ENCODE measurements at places on chromosomes 3 and 15.

- no peak for DNase-seq
These were observed 250.8 kb upstream of the THBS1 start for GRCh38 chr15:39330061-39330460.

DNA sequence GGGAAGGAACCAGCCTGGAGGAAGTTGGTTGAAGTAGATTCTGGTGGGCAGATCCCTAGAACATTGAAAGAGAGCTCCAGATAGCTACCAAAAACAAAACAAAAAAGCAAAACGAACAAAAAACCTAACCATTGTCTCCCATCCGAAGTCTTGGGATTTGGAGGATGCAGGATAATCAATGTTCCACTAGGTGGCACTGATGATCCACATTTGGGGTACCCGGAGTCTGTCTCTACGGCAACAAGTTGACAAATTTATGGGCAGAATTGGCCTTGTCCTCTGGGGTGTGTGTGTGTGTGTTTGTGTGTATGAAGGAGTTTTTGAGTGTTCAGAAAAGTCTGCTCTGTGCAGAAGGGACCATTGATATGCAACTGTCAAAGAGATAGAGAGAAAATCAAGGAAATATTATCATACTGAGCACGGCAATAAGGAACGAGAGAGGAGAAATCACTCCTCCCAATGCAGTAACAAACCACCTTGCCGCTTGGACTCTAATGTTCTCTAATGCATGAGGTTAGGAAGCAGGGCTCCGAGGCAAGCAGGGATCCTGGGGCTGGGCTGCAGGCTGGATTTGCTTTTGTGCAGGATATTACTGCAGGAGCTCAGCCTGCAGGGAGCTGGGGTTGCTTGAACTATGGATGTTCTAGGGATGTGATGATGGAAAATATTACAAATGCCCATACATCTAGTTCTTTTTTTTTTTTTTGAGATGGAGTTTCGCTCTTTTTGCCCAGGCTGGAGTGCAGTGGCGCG lies 59.8 kb upstream of the KLHL25 start:
- DNase-seq: peak; percentile 61

DNA sequence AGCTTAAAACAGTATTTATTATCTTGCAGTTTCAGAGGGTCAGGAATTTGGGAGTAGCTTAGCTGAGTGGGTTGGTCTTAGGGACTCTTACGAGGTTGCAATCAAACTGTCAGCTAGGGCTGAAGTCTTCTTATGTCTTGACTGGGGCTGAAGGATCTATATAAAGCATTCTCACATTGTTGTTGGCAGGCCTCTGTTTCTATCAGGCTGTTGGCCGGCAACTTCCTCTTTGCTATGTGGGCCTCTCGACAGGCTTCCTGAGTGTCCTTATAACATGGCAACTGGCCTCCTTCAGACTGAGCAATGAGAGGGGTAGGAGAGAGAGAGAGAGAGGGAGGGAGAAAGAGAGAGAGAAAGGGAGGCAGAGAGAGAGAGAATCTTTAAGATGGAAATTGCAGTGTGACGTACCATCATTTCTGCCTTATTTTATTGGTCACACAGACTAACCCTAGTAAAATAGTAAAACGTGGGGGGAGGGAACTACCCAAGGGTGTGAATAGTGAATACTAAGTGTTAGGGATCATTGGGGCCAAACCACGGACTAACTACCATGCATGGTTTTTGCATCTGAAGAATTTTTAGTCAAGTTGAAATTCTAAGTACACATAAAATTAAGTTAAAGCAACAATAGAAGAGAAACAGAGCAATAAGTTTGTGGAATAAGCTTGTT lies 16.1 kb downstream of the FGF7 start:
- no peak for DNase-seq

GRCh38 chr3:30035935-30036567 lies 570.4 kb upstream of the TGFBR2 start:
- DNase-seq: no peak

DNA sequence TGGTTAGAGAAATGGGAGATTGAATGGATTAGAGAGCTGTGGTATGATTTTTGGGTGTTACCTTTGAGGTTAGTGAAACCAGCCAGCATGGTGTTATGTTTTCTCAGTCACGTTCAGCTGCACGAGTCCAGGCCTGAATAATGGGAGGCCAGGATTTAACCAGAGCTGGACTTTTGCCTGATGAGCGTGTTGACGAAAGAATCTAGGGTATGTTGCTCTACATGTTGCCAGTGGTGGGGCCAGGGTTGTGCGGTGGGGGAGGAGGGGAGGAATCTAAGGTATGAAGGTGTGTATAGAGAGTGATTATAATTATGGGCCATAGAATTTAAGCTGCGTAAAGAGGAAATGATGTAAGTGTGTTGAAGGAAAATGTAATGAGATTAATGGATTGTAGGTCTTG lies 22.8 kb downstream of the MINDY2 start:
- DNase-seq: peak; percentile 99

DNA sequence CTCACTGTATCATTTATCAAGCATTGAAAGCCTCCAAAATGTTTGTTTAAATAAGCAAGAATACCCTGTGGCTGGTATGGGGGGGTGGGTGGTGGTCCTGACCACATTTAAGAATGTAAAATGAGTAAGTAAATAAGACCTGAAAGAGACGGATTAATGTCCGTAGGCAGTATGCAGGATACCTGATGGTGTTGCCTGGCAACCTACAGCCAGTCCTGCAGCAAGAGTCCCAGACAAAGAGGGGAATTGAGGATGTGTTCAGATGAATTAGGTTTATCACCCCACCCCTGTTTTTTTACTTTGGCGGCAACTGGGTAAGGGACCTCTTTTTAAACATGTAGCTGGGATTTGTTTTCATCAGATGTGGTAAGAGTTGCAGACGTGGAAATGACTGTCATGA lies 99.8 kb upstream of the BFSP2 start:
- no peak for DNase-seq

DNA sequence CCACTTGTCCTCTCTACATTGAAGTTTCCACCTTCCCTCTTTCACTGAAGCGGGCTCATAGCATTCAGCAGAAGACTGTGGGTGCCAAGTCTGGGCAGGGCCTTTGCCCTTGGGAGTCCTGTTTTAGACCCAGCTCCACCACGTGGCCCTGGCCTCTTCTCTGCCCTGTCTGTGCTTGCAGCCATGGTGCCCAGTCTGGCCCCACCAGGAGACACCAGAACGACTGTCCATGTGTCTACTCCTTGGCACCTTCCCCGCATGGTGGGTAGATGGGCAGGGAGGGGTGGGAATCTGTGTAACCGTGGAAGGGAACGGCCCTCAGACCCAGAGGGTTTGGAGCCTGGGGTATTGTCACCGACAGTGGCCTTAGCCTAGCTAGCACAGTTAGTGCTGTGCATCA lies 17.9 kb upstream of the EMC3 start:
- DNase-seq: no peak

DNA sequence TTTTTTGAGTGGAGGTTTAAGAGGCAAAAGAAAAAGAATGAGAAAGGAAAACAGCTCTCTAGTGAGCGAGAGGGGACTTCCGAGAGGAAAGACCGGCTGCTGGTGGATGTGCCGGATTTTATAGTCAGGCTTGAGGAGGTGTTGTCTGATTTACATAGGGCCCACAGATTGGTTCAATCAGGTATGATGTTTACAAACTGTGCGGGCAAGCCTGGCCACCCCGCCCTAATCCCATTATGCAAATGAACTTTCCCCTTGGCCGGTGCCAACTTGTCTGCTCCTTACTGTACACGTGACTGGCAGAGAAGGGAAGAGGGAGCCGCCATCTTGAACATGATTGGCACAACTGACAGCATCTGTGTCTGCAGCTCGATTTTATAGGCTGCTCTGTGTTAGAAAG lies 44.7 kb downstream of the FAM43A start:
- DNase-seq: peak; percentile 89

GRCh38 chr3:66021731-66022131 lies 17.0 kb downstream of the MAGI1 start:
- DNase-seq: peak; percentile 87

DNA sequence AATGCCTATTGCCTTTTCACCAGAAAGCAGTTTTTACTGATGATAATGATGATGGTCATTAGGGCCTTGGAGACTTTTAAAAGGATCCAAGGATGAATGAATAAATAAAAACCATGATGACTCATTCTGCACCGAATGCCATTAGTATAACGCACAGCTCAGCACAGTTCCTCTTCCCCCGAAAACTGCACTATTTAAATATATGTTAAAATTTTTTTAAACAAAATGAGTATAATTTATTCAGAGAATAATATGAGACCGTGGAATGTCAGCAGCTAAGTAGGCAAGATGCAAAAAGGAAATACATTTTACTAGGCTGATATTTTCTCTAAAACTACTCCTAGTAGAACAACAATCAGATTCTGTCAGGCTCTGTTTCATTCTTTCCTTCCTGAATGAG lies 83.4 kb upstream of the NANOGP8 start:
- peak; percentile 63 for DNase-seq

- peak; percentile 73 for DNase-seq
These were observed 2.1 kb downstream of the ATP11B start for GRCh38 chr3:182795389-182795782.

DNA sequence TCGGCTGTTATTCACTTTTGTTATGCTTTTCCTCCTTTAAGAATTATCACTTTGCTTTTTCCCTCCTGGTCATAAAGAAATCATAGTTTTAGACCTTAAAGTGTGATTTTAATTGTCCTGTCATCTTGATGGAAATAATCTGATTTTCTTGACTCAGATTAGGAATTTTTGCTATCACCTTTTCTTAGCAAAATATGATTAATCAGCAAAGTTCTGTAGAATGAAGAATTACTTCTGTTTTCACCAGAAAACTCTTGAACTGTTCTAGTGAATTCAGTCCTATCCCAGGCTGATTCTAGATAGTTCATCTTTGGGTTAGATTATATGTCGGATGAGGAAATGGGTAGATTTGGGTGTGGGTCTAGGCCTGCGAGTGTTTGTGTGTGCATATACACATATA lies 12.2 kb downstream of the CMSS1 start:
- no peak for DNase-seq

DNA sequence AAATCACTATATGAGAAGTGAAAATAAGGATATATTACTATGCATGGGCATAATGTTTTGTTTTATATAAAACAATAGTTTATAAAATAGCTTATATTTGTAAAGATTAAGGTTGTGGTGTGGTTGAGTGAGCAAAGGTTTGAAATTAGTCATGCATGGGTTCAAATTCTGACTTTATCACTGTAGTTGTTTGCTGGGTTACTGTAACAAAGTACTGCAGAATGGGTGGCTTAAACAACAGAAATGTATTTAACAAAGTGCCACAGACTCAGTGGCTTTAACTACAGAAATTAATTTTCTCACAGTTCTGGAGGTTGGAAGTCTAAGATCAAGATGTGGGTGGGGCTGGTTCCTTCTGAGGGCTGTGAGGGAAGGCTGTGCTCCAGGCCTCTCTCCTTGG lies 184.8 kb upstream of the THRB start:
- DNase-seq: no peak

- DNase-seq: peak; percentile 39
These were observed 125.6 kb upstream of the ROPN1 start for GRCh38 chr3:124117486-124117885.

DNA sequence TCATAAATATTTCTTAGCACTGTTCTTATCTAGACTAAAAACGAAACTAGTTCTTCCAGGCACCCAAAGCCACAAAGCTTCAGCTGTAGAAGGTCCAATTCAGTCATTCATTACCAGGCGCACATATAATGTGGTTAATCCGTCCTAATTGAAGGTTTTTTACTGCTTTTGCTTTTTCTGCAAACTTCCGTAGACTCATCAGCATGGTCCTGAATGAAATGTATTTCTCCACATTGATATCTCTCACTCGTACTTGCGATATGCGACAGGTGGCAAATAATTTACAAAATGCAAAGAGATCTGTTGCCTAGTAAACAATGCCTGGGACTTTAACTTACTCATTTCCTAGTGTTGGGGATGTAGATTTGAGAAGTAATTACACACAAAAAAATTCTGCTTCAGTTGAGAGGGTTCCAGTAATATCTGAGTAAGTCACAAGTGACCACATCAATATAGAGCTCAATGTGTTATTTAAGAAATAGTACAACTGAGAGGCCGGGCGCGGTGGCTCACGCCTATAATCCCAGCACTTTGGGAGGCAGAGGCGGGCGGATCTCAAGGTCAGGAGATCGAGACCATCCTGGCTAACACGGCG lies 75.0 kb upstream of the MBNL1 start:
- no peak for DNase-seq

DNA sequence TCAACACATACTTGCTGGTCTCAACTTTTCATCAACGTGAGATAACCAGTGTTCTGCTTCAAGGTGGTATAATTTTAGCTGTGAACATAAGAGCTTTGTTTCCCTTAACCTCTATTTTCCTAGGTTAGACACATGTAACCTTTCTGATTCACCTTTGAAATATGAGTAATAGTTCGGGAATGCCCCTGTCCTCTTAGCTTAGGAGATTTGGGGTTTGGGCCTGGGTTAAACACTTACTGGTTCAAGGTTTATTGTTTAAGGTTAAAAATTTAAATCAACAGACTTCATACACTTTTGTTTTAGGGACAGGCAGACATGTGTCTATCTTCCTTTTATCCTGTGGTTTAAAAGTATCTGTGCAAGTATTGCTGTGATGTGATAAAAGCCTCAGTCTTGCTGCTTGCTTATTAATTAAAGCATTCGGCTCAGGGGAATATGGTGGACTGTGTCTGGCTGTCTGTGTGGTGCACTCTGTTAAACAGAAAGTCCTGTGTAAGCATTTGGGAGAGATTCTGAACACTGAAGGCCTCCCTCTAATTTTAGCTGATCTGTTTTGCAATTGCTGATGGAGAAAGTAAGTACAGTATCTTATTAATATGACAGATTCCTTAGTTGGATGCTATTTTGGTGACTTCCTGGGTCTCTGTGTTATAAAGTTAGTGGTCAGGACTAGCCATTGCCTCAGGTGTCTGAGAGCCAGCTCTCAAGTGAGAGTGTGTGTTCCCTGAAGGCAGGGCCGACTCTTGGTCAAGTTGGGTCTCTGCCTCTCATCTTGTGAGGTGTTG lies 81.8 kb downstream of the USP13 start:
- DNase-seq: peak; percentile 46

- DNase-seq: no peak
These were observed 1011.8 kb upstream of the GBE1 start for GRCh38 chr3:82773207-82773606.

- no peak for DNase-seq
These were observed 2.5 kb downstream of the PRKAR2A start for GRCh38 chr3:48845170-48845569.

- no peak for DNase-seq
These were observed 14.5 kb upstream of the RBSN start for GRCh38 chr3:15113471-15113870.

DNA sequence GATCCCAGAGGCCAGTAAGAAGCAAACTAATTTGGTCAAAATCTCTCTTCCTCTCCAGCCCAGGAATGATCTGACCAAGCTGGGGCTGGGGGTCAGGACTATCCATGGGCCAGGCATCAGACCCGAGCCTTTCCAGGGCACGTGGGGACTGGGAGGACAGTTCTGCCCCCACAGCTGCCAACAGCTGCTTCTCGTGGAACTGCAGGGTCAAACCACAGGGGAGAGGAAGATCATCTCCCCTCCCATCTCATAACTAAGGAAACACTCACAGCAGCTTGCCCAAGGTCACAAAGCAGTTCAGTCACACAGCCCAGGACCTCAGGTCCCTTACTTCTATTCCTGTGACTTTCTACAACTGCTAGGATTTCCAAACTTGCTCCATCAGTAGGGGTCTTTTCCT lies 47.1 kb downstream of the DAPK2 start:
- DNase-seq: no peak
